Left kidney (tissue), 8 donors: ENCODE measurements at places on chromosomes 1 and 21. TPM values are rescaled to one million over a fixed set of nuclear protein-coding genes. Genes with fewer than 3 reads are reported as not detected.

The MTF1 gene
- 9.5 TPM for polyA plus RNA-seq

The CA6 gene
- polyA plus RNA-seq: 0.12 TPM

The RAB42 gene
- 2.0 TPM for polyA plus RNA-seq

The MACO1 gene
- 31.6 TPM for polyA plus RNA-seq

The CEP85 gene
- polyA plus RNA-seq: 24.9 TPM

The TMEM200B gene
- polyA plus RNA-seq: 13.4 TPM

- no peak for DNase-seq
Measured at GRCh38 chr1:3924825-3925220, 24.8 kb upstream of the C1orf174 start.

GRCh38 chr1:177891809-177892208, 78.0 kb downstream of the SEC16B start:
- DNase-seq: no peak

DNA sequence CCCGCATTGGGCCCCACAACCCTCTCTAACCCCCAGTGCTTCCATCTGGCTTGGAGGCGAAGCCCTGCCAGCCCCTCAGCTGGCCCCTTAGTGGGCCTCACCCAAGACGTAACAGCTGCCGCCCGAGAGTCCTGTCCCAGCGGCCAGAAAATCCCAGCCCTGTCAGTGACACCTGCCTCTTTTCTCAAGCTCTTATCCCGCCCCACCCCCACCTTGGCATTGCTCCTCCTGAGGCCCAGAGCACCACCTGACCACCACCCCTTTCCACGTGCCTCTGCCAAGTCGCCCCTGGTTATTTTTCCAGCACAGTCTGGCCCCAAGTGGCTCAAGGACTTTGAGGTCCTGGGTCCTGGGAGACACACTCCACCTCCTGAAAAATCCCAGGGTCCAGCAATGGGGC, 5.9 kb upstream of the CTRC start:
- DNase-seq: no peak

- DNase-seq: no peak
Measured at GRCh38 chr1:66852870-66853269, 51.8 kb upstream of the INSL5 start.

- DNase-seq: no peak
Measured at GRCh38 chr1:154342132-154342531, 16.8 kb downstream of the ATP8B2 start.

GRCh38 chr1:156508955-156509234, 8.3 kb upstream of the MEF2D start:
- no peak for DNase-seq
